ENCODE measurements at places on chromosomes 12 and 14. TPM values are rescaled to one million over a fixed set of nuclear protein-coding genes. Genes with fewer than 3 reads are reported as not detected.

DNA sequence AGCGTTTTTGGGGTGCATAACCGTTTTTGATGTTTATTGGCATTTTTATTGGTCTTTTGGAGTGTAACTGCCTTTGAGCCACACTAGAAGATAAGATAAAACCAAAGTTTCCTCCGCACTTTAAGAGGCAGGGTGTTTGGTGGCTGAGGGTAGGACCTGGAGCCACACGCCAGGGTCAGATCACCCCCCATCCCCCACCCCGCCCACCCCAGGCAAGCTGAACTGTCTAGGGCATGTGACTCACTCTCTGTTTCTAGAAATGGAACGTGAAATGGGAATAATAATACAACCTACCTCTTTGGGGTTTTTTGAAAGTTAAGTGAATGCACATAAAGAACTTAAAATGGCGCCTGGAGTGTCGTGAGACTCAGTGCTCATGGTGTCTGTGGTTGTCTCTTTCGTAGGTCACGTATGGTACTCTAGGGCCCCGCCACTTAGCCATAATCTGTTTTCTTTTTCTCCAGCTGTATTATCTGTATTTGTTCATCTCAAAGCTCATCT lies 56.0 kb downstream of the PPP2R5C start:
- H3K4me3 ChIP-seq, result no peak overlapping the region
- no peak for DNase-seq
- peak overlapping the region; percentile 70 for H3K27ac ChIP-seq

DNA sequence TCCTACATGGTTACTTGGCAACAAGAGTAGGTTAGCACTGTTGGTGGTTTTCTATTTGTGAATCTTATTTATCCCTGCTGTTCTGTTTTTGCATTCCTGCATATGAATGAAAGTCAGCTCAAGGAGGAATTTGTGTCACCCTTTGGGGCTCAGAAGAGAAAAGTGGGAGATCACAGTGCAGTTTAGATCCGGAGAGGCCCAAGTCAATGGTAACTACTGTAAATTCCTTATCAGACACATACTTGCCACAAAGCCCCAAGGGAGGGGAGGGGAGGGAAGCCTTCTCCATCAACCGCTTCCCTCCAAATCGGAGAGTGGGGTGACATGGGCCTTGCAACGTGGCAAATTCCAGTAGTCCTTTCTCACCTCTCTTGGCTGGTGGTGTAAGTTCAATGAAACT lies 15.0 kb downstream of the GSG1 start:
- no peaks in the 10 kb centered on the region for H3K36me3 ChIP-seq
- H3K4me3 ChIP-seq, result no peak overlapping the region
- no peak for DNase-seq
- no peaks in the 10 kb centered on the region for H3K27me3 ChIP-seq
- H3K4me1 ChIP-seq, result no peaks in the 10 kb centered on the region
- no peak overlapping the region for H3K27ac ChIP-seq

GRCh38 chr12:30110958-30111586 lies 327.3 kb upstream of the TMTC1 start:
- H3K4me1 ChIP-seq, result no peaks in the 10 kb centered on the region
- no peak for DNase-seq
- no peaks in the 10 kb centered on the region for H3K36me3 ChIP-seq

Gene RFLNA
- total RNA-seq, result 0.30 TPM

Gene OS9
- total RNA-seq, result 299 TPM

DNA sequence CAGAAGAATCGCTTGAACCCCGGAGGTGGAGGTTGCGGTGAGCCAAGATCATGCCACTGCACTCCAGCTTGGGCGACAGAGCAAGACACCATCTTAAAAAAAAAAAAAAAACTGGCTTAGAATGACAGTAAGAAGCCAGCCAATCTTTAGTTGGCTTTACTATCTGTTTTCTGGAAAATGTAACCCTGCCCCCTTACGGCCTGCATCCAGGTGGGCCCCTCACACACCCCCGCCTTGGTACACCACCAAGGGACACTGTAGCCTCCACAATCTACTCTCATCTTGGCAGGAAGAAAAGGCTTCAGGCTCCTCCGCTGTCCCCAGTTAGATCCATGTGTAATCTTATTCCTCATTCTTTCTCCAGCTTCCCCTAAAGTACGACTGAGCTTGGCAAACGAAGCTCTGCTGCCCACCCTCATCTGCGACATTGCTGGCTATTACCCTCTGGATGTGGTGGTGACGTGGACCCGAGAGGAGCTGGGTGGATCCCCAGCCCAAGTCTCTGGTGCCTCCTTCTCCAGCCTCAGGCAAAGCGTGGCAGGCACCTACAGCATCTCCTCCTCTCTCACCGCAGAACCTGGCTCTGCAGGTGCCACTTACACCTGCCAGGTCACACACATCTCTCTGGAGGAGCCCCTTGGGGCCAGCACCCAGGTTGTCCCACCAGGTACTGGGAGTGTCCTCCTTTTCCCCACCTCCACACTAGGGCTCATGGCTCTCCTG lies 6.6 kb downstream of the TAPBPL start:
- H3K36me3 ChIP-seq, result peaks cover 94% of the 10 kb centered on the region
- H3K27me3 ChIP-seq, result no peaks in the 10 kb centered on the region
- DNase-seq, result no peak

DNA sequence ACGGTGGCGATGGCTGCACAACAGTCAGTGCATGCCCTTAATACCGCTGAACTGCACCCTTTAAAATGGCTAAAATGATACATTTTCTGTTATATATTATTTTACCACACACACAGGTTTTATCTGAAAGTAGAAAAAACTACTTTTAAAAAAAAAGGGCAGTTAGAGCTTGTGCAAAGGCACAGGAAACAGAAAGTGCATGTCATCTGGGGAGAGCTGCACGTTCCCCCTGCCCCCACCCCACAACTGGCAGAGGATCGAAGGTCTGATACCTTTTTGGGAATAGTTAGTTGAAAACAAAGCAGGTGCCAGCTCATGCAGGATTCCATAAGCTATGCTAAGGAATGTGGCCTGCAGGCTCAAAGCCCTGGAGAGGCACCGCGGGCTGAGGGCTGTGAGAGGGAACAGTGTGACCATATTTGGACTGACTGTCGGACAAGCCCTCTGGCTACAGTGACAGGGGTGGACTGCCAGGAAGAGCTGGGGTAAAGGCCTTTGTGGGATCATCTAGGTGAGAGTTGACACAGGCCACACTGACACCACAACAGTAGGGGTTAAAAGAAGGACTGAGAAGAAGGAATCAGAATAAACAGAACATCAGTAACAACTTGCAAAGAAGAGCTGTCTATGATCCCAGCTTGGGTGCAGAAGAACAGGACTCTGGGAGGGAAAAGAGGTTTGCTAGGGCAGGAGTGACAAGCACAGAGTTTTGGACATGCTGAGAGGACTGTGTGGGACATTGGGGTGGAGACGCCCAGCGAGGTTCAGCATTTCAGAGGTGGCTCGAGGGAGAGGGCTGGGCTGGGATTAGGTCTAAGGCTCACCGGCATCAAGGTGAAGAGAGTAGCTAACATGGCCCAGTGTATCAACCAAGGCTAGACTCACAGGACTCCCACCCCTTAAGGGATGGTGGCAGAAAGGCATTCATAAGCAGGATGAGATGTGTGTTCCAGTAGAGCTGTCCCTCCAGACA lies 54.6 kb downstream of the ACTN1 start:
- H3K27ac ChIP-seq, result peak overlapping the region; percentile 85
- H3K27me3 ChIP-seq, result no peaks in the 10 kb centered on the region
- H3K36me3 ChIP-seq, result peaks cover 17% of the 10 kb centered on the region
- H3K4me1 ChIP-seq, result peaks cover 24% of the 10 kb centered on the region

DNA sequence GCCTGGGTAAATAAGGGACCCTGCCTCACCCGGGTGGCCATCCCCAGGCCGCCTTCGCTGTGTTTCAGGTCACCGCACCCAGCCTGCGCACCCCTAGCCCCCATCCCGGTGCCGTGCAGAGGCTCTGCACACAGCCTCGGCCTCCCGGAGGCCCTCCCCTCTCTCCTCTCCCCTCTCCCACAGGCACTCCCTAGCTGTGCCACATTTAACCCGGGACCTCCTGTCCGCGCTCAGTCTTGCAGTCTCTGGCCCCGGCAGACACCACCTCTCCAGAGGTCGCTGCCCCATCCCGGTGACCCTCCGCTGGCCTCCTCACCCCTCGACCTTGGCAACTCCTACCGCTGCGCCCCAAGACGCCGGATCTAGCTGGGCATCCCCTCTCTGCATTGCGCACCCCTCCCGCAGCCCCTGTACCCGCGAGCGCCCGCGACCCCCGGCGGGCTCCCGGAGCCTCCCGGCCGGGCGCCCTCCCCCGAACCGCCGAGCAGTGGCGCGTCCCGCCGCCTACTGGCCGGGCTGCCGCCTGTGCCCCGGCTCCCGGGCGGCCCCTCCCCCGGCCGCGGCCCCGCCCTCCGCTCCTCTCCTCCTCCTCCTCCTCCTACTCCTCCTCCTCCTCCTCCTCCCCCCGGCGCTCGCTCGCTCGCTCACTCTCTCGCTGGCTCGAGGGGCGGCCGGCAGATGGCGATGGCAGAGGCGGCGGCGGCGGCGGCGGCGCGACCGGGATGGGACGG lies 120.7 kb downstream of the AACS start:
- no peaks in the 10 kb centered on the region for H3K36me3 ChIP-seq
- peak; percentile 69 for DNase-seq
- peak within 1 kb of the TSS; percentile 36 for H3K4me3 ChIP-seq
- H3K4me1 ChIP-seq, result peaks cover 17% of the 10 kb centered on the region
- H3K27me3 ChIP-seq, result peaks cover 32% of the 10 kb centered on the region

GRCh38 chr12:43482311-43483085 lies 69.5 kb downstream of the ADAMTS20 start:
- no peaks in the 10 kb centered on the region for H3K4me1 ChIP-seq
- no peak overlapping the region for H3K4me3 ChIP-seq
- no peaks in the 10 kb centered on the region for H3K36me3 ChIP-seq
- no peak for DNase-seq

Gene GALNT8
- not detected for total RNA-seq

- H3K27me3 ChIP-seq, result no peaks in the 10 kb centered on the region
- H3K4me1 ChIP-seq, result peaks cover 15% of the 10 kb centered on the region
- no peak for DNase-seq
- H3K4me3 ChIP-seq, result no peak overlapping the region
- peak overlapping the region; percentile 58 for H3K27ac ChIP-seq
- no peaks in the 10 kb centered on the region for H3K36me3 ChIP-seq
Measured at GRCh38 chr12:115756271-115756670, 521.2 kb downstream of the MED13L start.

DNA sequence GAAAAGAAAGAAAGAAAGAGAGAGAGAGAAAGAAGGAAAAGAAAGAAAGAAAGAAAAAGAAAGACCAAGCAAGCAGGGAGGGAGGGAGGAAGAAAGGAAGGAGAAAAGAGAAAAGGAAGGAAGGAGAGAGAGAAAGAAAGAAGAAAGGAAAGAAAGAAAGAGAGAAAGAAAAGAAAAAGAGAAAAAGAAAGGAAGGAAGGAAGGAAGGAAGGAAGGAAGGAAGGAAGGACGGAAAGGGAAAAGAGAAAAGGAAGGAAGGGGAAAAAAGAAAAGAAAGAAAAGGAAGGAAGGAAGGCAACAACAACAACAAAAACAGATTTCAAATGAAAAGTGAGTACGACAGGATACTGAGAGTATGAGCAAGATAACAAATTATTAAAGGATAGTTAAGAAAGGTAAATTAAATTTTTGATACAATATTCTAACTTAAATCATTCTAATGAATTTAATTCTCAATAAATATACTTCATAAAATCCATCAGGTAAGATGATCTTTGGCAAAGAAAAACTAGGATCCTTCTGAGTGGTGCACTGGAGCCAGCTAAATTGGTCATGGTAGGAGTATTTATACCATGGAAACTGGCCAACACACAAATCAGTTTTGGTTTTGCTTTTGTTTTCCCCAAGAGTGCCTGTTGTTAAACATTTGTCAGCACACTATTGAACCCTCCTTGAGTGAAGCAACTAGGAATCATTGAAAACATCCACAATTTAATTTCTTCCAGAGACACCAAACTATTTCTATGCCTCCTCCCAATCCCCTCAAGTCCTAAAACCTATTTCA lies 56.1 kb upstream of the DYRK2 start:
- no peak for DNase-seq
- no peak overlapping the region for H3K4me3 ChIP-seq
- H3K27ac ChIP-seq, result no peak overlapping the region
- no peaks in the 10 kb centered on the region for H3K27me3 ChIP-seq
- no peaks in the 10 kb centered on the region for H3K4me1 ChIP-seq
- no peaks in the 10 kb centered on the region for H3K36me3 ChIP-seq

- no peak for DNase-seq
- H3K27me3 ChIP-seq, result no peaks in the 10 kb centered on the region
- peak within 1 kb of the TSS; percentile 81 for H3K4me3 ChIP-seq
- peaks cover 32% of the 10 kb centered on the region for H3K4me1 ChIP-seq
- no peaks in the 10 kb centered on the region for H3K36me3 ChIP-seq
- peak within 1 kb of the TSS; percentile 92 for H3K27ac ChIP-seq
Measured at GRCh38 chr12:120116441-120116791, at the start of gene RAB35. TSS of gene RAB35 (minus strand) at chr12:120116753. CDS start at chr12:120116650, 103 bp downstream.

- no peak for DNase-seq
- H3K4me3 ChIP-seq, result peak overlapping the region; percentile 46
- H3K4me1 ChIP-seq, result peaks cover 15% of the 10 kb centered on the region
- H3K27me3 ChIP-seq, result no peaks in the 10 kb centered on the region
- peak overlapping the region; percentile 61 for H3K27ac ChIP-seq
- no peaks in the 10 kb centered on the region for H3K36me3 ChIP-seq
Measured at GRCh38 chr12:96719660-96720362, 187.2 kb upstream of the NEDD1 start.

- DNase-seq, result no peak
- no peak overlapping the region for H3K27ac ChIP-seq
- H3K4me3 ChIP-seq, result no peak overlapping the region
- H3K27me3 ChIP-seq, result no peaks in the 10 kb centered on the region
- H3K36me3 ChIP-seq, result no peaks in the 10 kb centered on the region
- peaks cover 16% of the 10 kb centered on the region for H3K4me1 ChIP-seq
Measured at GRCh38 chr12:19546611-19547162, 107.4 kb downstream of the AEBP2 start.

Gene PRB2
- total RNA-seq, result not detected

DNA sequence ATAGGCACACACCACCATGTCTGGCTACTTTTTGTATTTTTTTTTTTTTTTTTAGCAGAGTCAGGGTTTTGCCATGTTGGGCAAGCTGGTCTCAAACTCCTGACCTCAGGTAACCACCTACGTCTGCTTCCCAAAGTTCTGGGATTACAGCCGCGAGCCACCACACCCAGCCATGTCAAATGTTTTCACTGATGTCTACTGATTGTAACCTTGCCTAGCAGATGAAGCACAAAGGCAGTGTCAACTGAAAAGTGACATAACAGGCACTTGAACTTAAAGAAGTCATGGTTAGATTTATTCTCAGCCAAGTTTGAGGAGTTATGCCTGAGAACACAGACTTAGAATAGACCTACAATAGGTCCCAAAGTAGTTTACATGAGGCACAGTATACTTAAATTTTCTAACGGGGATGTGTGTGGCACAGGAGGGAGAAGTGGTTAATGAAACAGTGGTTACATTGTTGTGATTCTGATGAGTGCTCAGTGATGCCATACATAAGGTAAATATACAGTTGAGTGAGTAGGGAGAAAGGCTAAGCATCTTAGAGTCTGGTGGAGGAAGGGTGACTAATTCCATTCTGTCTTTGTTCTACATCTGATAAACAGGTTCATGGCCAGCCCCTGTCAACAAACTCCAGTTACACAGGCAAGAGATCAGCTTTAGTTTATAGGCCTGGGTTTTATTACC lies 12.6 kb upstream of the RNASE4 start:
- H3K27ac ChIP-seq, result no peak overlapping the region
- DNase-seq, result no peak
- no peaks in the 10 kb centered on the region for H3K27me3 ChIP-seq
- H3K4me3 ChIP-seq, result no peak overlapping the region
